ENCODE measurements at places on chromosomes 12 and 14. TPM values are rescaled to one million over a fixed set of nuclear protein-coding genes. Genes with fewer than 3 reads are reported as not detected.

DNA sequence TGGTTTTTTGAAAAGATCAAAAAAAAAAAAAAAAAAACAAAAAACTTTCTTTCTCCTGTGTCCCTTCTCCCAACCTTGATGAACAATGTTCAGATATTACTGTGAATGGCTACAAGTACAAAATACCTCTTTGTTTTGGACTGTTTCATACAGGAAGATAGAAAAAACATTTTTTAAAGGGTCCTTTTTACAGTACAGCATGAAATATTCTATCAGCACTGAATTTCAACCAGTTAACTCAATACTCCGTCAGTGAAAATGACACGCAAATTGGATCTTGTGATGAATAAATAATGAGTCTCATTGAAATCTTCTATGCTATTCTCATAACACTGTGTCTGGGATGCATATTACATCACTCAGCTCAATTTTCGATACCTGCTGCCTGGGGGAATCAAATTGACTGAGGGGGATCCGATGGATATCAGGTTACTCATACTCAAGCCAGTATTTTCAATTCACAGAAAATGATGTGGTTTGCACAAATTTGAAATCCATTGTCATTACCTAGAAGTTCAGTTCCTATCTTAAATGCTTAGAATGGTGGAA, 179.6 kb downstream of the TMTC2 start:
- H3K36me3 ChIP-seq, result peaks cover 2% of the 10 kb centered on the region
- no peaks in the 10 kb centered on the region for H3K4me1 ChIP-seq
- H3K27me3 ChIP-seq, result no peaks in the 10 kb centered on the region
- H3K4me3 ChIP-seq, result no peak overlapping the region
- DNase-seq, result no peak

GRCh38 chr12:54021432-54022013, 6.7 kb upstream of the HOXC6 start:
- DNase-seq, result no peak
- peaks cover 62% of the 10 kb centered on the region for H3K27me3 ChIP-seq
- H3K4me1 ChIP-seq, result peaks cover 10% of the 10 kb centered on the region
- H3K4me3 ChIP-seq, result no peak overlapping the region

DNA sequence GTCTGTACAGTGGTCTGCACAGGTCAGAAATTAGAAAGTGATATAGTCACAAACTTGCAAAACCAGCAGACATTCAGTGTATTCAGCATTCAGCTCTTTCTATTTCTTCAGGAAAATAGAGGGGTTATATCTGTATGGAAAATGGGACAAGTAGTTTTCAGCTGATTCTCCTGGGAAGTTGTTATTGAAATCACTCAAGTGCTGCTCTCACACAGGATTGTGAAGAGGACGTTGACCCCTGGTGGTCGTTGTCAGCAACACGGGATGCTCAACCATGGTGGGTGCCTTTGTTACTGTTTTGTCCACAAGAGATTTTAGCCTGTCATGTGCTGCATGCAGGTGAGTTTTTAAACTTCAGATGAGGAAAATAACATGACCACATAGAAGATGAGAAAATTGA, 981.8 kb downstream of the TMEM121 start:
- H3K36me3 ChIP-seq, result no peaks in the 10 kb centered on the region
- H3K27me3 ChIP-seq, result no peaks in the 10 kb centered on the region
- DNase-seq, result peak; percentile 42

DNA sequence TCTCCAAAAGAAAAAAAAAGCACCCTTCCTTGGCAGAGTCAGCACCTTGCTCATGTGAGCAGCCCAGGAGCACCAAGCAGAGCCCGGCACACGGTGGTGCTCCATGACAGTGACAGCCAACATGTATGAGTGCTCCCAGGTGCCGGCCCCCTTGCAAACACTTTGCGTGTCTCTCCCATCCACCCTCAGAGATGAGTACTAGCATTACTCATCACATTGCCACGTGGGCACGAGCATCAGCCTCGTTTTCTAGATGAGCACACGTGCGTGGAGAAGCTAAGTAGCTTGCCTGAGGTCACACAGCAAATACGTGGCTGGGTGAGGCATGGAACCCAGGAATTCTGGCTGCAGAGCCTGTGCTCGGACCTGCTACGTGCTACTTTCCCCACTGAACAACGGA, 177.9 kb upstream of the PRMT8 start:
- H3K27ac ChIP-seq, result no peak overlapping the region
- no peak overlapping the region for H3K4me3 ChIP-seq
- H3K36me3 ChIP-seq, result no peaks in the 10 kb centered on the region
- no peak for DNase-seq
- peaks cover 2% of the 10 kb centered on the region for H3K27me3 ChIP-seq

Gene KCNMB4
- total RNA-seq, result 1.3 TPM

- H3K4me3 ChIP-seq, result no peak overlapping the region
- H3K36me3 ChIP-seq, result peaks cover 35% of the 10 kb centered on the region
- H3K4me1 ChIP-seq, result no peaks in the 10 kb centered on the region
- H3K27me3 ChIP-seq, result no peaks in the 10 kb centered on the region
- peak overlapping the region; percentile 25 for H3K27ac ChIP-seq
- DNase-seq, result no peak
Observed at GRCh38 chr14:103474893-103475292, 47.7 kb downstream of the CKB start.

Gene LIN7A
- total RNA-seq, result not detected

GRCh38 chr14:54840798-54841197, 61.8 kb downstream of the GCH1 start:
- H3K27me3 ChIP-seq, result no peaks in the 10 kb centered on the region
- DNase-seq, result no peak
- no peak overlapping the region for H3K27ac ChIP-seq

GRCh38 chr12:103241184-103241583, 254.6 kb downstream of the C12orf42 start:
- H3K4me1 ChIP-seq, result no peaks in the 10 kb centered on the region
- no peak overlapping the region for H3K4me3 ChIP-seq
- no peak overlapping the region for H3K27ac ChIP-seq

DNA sequence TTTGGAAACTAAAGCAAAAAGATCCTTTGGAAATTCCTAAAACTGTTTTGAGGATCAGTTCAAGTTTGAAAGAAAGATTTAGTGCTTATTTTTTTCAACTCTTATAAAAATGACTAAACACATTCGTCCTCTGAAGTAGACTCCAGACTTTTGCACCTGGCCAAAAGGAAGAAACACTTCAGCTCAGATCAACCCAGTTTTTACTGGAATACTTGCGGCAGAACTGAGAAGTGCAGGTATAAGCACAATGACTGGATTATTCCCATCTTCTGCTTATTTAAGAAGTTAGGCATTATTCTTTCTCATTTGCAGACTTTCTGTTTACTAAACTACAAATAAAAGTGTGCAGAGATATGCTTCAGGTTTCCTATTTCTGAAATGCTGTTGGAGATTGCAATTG, 41.9 kb downstream of the PDE6H start:
- no peak overlapping the region for H3K27ac ChIP-seq
- DNase-seq, result no peak
- H3K4me1 ChIP-seq, result no peaks in the 10 kb centered on the region
- H3K27me3 ChIP-seq, result peaks cover 2% of the 10 kb centered on the region
- no peak overlapping the region for H3K4me3 ChIP-seq

DNA sequence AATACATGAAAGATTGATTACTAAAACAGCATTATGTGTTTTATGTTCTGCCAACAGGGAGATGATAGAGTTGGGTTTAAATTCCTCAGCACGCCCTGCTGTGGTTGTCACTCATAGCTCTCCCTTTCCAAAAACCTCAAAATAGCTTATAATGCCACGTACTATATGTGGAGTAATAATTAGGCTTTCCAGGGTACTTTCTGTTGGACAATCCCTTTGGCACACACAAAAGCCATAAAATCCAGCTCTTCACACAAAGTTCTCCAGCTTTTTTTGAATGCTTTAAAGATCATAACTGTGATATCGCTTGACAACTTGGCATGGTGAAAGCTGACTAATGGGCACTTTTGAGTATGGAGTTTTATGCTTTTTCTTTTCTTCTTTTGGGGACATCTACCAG, 145.3 kb upstream of the DCN start:
- H3K27ac ChIP-seq, result no peak overlapping the region
- H3K4me1 ChIP-seq, result no peaks in the 10 kb centered on the region
- H3K4me3 ChIP-seq, result no peak overlapping the region

DNA sequence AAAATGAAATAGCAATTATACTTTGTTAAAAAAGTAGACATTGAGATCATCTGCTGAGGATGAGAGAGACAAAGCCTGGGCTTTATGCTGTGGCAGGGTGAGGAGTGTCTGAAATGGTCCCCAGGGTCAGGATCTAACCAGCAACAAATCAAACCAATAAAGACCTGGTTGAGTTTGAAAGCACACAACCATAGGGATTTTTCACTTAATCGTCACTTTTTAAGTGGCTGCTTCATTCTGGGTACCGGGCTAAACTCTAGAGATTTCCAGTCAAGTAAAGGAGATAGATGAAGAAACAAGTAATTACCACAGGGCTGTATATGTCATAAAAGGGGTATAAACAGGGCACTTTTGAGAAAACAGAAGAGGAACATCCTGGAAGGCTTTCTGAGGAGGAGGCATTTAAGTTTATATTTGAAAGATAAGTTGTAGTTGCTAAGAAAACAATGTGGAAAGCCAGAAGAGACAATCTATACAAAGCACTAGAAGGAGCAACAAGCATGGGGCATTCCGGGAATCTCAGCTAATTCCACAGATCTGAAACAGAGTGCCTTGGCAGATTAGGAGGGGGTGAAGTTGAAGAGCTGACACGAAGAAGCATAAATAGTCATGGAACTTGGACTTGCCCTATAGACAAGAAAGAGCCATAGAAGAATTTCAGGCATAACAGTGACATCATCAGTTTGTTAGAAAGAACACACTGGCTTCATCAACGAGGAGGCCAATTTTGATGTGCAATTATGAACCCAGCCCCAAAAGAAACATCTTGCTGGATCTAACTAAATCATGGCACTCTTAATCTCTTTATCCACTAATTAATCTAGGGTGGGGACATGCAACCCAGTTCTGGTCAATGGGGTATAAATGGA, 46.9 kb upstream of the FRS2 start:
- no peaks in the 10 kb centered on the region for H3K36me3 ChIP-seq
- no peaks in the 10 kb centered on the region for H3K27me3 ChIP-seq

Gene TAS2R50
- total RNA-seq, result 0.63 TPM

GRCh38 chr12:125121106-125121505, 55.9 kb downstream of the AACS start:
- no peak overlapping the region for H3K27ac ChIP-seq
- H3K4me3 ChIP-seq, result no peak overlapping the region

DNA sequence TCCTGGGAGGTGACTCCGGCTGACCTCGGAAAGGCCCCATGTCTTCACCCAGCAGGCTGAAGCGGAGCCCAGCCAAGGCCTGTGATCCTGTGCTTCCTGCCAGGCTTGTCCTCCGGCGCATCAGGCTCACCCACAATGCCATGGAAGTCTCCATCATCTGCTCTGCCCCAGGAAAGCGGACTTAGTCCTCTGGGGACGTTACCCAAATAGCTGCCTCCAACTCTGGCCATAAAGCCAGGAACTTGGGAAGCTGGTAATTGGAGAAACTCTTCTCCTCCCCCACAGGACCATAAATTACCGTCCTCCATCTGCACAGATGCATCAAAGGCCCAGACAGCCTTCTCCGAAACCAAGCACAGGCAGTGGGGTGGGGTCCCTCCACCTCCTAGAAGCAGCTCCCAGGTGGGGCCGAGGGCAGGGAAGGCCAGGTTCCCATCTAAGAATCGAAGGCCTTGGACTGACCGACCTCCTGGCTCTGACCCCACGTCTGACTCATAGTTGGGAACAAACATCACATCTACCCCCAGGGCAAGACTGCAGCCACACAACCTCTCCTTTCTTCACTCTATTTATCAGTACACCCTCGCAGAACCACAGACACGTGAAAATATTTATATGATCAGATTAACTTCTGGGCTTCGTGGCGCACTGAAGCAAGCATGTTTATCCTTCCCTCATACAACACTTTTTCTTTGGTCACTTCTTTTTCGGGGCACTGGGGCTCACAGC, 56.4 kb downstream of the PITPNM2 start:
- no peak for DNase-seq
- H3K36me3 ChIP-seq, result no peaks in the 10 kb centered on the region
- no peak overlapping the region for H3K4me3 ChIP-seq
- peaks cover 7% of the 10 kb centered on the region for H3K4me1 ChIP-seq

DNA sequence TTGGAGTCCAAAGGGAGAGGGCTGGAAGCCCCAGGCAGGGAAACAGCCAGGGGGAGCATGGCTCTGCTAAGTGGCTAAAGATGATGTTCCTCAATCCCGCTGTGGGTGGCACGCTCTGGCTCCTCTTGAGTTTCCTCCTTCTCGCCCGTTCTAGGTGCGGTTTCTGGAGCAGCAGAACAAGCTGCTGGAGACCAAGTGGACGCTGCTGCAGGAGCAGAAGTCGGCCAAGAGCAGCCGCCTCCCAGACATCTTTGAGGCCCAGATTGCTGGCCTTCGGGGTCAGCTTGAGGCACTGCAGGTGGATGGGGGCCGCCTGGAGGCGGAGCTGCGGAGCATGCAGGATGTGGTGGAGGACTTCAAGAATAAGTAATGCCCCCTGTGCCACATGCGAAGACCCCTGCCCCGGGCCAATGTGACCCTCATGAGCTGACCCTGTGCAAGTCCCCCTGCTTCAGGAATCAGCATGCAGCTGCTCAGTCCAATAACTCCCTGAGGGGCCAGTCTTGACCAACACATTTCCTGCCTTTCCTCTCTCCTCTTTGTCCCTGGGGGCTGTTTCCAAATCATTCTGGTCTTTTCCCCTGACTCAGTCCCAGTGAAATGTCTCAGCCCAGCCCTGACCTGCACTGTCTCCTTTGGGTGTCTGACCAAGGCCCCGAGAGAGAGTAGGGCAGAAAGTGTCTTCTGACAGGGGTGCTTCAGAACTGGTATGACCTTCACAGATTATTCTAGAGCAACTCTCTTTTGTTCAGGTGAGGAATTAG, 2.1 kb downstream of the KRT7 start:
- no peak overlapping the region for H3K27ac ChIP-seq
- peaks cover 38% of the 10 kb centered on the region for H3K27me3 ChIP-seq
- H3K4me3 ChIP-seq, result no peak overlapping the region
- H3K4me1 ChIP-seq, result no peaks in the 10 kb centered on the region

- H3K27ac ChIP-seq, result no peak overlapping the region
- H3K4me3 ChIP-seq, result no peak overlapping the region
- no peak for DNase-seq
- no peaks in the 10 kb centered on the region for H3K36me3 ChIP-seq
Observed at GRCh38 chr12:28057856-28058615, 85.5 kb upstream of the PTHLH start.

GRCh38 chr12:25135531-25136154, 59.3 kb downstream of the DNAI7 start:
- H3K36me3 ChIP-seq, result peaks cover 1% of the 10 kb centered on the region
- H3K27ac ChIP-seq, result no peak overlapping the region
- peak; percentile 30 for DNase-seq
- peaks cover 1% of the 10 kb centered on the region for H3K27me3 ChIP-seq
- no peak overlapping the region for H3K4me3 ChIP-seq

GRCh38 chr12:10158406-10158805, 13.5 kb downstream of the OLR1 start:
- no peak overlapping the region for H3K27ac ChIP-seq
- peaks cover 2% of the 10 kb centered on the region for H3K27me3 ChIP-seq
- no peak overlapping the region for H3K4me3 ChIP-seq
- no peaks in the 10 kb centered on the region for H3K36me3 ChIP-seq
- H3K4me1 ChIP-seq, result peaks cover 8% of the 10 kb centered on the region

All from activated CD8-positive, alpha-beta T cell treated with anti-CD3 and anti-CD28 coated beads for 36 hours (primary cell).